Forelimb muscle (tissue), 1 donor: ENCODE measurements at places on chromosomes 3 and 15.

DNA sequence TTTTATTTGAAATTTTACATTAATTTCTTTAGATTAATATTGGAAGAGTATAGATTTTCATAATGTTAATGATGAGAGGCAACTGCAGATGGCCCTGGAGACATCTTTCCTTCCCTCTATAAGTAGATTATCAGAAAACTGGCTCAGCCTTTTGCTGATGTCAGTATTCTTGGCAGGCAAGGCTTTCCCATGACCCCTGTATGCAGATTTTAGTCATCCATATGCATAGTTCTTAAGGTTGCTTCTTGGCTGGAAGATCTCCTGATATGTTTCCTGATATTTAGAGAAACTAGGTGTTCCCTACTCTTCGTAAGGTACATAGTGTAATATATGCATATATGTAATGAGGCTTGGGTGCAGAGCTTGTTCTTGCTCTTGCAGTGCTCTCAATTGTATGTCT, 911.4 kb downstream of the EPHA3 start:
- no peak for DNase-seq

- no peak for DNase-seq
These were observed 132.6 kb upstream of the CTDSPL start for GRCh38 chr3:37729119-37729518.

DNA sequence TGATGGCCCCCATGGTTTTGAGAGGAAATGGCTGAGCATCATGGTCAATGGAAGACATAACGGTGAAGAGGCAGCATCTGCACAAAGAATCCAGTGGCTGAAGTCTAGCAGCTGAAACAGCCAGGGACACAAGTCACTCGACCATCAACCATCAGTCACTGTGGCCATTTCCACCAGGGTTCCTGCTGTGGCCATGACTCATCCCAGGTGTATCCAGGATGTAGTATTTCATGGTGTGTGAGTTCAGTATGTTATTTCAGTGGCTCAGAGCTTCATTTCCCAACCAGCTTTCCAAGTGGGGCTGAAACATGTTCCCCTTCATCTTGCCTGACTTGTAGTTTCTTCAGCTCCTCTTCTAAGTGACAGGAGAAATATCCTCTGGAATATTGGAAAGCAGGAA, 47.8 kb upstream of the WNT5A start:
- DNase-seq = no peak

DNA sequence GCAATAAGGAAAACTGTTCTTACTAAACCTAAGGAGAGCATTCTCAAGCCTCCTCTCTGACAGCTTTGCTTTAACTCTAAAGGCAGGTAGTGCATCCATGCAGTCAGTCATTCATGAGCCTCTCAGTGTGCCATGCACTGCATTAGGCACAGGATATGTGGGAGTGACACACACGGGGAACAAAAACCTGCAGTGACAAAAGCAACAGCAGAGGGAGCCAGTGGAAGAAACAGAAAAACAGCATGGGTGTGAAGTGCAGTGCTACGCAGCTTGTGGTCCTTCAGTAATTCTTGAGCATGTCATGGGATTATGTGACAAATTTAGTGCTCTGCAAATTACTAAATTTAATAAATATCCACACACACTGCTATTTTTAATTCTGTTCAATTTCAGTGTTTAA, 230.7 kb downstream of the BBX start:
- no peak for DNase-seq

DNA sequence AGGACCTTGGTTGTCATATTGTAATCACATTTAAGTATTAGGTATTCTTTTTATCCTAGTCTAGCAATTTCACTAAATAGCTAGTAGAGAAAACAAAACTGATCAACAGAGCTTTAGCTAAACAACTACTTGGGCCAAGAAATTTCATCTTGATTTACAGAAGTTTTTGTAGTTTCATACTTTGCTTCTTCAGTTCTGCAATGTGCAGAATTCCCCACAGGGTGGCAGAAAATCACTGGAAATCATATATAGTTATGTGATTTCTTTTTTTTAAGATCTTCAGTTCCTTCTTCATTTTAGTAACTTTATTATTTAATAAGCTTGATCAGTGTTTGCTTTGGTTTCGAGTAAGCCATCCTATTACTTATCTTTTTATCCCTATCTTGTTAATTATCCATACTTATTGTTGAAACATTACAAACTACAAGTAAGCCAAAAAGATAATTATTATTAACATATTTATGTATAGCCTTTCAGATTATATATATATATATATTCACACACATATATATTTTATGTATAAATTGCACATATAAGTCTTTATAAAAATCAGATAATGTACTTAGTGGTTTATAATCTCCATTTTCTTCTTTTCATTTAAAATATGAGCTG, 2.2 kb upstream of the BNIP2 start:
- no peak for DNase-seq

DNA sequence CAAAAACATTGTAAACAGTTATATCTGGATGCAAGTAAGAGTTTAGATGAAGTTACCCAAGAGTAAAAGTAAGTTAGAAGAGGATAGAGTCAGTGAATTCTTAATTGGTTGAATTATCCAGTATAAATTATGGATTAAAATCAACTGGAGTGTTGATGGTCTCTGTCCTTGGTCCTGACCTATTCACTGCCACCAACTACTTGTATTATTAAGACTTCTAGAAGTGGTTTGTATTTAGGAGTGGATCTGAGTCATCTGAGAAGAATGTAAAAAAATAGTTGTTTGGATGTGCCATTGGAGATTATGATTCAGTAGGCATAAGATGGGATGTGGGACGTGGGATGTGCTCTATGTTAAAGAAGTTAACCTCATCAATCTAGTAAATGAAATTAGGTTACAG, 86.4 kb downstream of the SYNPR start:
- DNase-seq = no peak
